ENCODE measurements at places on chromosomes 7 and 10.

GRCh38 chr7:122543891-122544290 is 155.0 kb downstream of the RNF133 start:
- no peak for DNase-seq

GRCh38 chr7:111873963-111874690 is 311.8 kb upstream of the IMMP2L start:
- DNase-seq = no peak

- no peak for DNase-seq
These were observed 237.2 kb downstream of the TCF7L2 start for GRCh38 chr10:113187063-113187777.

- no peak for DNase-seq
These were observed 39.4 kb upstream of the PHF14 start for GRCh38 chr7:10934292-10934691.

- no peak for DNase-seq
These were observed 83.0 kb downstream of the C10orf105 start for GRCh38 chr10:71636588-71636987.

DNA sequence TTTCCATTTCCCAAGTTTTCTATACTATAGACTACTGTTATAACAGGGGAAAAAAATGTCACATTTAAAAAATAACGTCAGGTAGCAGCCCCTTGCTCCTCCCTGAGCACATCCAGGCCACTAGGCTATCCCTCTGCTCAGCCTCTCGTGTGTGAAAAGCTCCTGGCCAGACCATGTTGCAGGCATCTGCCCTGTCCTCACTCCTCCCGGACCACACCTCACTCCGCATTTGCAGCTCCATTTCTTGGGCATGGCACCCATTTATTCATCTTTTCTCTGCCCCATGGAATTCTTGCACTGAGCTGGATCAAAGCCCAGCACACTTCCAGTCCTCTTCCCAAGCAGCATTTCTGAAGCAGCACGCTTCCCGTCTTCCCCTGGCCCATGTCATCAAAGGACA is 1.4 kb upstream of the GDF2 start:
- DNase-seq = no peak

GRCh38 chr7:118148930-118149329 is 35.0 kb upstream of the LSM8 start:
- DNase-seq = no peak
